ENCODE measurements at places on chromosomes 6 and 20.

GRCh38 chr6:112117554-112117953 is 30.2 kb downstream of the FAM229B start:
- DNase-seq: peak; percentile 48

DNA sequence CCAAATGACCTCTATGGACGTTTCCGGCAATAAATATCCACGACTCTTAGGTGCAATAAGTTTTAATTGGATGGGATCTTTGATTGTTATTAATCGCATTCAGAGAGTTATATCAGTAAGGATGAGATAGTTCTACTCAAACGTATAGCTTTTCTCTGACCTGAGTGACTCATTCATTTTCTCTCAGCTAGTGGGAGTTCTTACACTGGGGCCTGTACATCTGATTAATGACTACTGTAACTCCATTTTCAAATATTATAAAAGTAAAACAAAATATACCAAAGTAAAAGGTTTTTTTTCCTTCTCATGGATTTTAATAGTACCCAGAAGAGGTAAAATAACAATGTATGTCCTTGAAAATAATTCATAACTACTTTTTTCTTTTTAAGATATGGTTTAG is 41.1 kb upstream of the SAMD5 start:
- no peak for DNase-seq

DNA sequence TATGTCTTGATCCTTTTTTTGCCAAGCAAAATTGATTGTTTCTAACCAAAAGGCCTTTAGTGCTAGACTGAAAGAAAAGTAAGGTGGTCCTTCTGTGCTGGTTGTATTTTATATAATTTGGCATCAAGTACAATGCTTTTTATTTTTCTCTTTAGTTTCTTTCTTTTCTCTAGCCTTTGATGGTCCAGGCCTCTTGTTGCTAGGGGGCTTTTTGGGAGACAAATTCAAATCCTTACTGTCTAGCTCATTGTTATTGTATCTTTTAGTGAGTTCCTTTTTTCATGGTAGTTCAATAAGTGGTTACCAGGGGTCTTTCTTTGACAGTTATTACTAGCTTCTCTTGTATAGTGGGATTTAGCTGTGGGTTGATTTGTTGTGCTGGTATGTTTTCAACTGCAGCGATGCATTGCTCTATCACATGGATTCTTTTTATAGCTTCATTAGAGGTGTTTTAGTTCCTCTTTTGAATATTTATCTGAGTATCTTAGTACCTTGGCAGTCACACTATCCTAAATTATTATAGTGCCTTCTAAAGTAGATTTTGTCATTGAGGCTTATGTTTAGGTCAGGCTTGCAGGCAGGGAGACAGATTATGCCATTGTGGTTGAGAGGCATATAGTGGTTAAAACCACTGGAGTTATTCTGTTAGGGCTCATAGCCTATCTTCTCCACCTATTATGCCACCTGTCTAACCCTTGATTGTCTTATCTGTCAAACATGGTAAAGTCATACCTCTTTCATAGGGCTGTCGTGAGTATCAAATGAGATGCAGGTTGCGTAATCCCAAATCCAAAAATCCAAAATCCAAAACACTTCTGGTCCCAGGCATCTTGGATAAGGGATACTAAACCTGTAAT is 49.5 kb downstream of the KCNS1 start:
- peak; percentile 43 for DNase-seq

- peak; percentile 61 for DNase-seq
These were observed 436.2 kb upstream of the SOX4 start for GRCh38 chr6:21157186-21157929.

DNA sequence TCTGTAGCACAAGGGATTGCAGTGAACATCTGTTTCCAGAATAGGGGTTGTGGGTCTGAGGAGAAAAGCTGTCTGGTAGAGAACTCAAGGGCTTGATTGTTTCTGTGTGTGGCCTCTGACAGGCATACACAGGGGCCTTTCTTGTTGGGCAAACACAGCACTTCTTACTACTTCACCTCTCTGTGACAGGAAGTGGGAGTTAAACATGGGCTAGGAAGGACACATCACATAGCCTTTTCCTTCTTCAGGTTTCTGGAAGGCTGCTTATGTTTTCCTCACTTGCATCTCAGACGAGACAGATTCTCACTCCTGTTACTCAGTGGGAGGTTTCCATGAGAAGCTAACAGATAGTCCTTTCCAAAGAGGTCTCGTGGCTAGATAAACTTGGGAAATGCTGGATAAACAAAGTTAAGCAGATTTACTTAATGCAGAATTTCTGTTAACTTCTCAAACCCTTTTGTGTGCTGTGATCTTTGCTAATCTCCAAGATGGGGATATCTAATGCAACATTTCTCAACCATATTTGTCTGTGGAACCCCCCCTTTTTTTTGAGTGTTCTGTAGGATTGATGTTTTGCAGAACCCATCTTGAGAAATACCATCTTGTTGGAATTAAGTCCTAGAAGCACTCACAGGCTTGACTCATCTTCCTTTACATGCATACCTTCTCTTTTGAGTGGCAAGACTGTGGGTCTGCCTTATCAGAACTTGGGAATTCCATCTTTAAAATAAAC is 41.9 kb upstream of the RNF8 start:
- no peak for DNase-seq

- DNase-seq: no peak
These were observed 2.1 kb downstream of the FKBP1A start for GRCh38 chr20:1390581-1391403.

GRCh38 chr20:37356387-37356786 is 10.4 kb downstream of the SRC start:
- no peak for DNase-seq

DNA sequence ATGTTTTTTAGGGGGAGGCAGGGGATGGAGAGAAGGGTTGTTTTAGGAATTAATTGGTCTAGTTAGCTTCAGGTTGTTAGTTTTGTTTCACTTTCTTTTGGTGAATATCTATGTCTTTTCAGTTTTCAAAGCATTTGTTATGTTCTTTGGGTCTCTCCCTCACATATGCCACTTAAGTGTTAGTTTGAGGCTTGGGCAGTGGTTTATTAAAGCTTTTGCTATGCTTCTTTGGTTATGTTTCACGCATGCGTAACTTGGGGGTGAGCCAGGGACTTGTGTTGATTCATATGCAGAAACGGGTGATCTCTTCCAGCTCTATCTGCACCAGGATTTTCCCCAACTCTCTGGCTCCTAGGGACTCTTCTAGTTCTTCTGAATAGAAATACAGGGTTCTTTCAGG is 11.4 kb upstream of the MMS22L start:
- no peak for DNase-seq

GRCh38 chr6:13259393-13259792 is 68.9 kb downstream of the TBC1D7 start:
- no peak for DNase-seq

DNA sequence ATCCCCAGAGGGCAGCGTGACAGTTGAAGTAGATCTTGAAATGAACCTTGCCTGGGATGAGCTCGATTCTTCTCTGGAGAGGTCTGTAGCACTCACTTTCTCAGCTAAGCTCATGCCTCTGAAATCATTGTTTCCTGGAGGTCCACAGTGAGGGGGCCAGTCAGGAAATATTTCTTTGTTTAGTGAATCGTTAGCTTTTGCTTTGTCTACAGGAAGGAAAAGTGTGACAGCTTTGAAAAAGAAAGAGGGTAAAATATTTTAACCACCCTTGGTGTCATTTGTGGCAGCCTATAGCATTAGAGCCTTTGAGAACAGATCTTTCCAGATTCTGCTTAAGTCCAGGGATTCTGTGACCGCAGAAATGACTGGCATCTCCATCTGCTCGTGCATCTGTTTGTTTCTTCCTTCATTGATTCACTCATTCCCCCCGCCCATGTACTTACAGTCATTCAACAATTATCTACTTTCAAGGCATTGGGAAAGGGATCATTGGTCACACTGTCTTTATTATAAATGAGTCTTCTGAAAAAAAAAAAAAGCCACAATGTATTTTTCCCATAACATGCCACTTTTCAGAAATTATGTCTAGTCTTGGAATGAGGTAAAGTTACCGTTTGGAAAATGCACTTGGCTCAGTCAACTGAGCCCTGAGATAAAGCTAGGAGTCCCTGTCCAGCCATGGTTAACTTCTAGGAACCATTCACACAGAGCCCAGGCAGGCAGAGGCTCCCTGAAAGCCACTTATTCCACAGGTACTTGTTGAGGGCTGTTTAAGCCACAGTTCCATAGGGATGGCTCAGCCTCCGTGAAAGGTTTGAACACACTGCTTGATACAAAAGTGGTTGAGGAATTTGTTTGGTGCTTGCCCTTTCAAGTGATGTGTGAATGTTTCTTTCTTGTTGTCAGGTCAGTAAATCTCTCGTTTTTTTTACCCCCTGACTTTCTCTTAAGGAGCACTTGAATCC is 86.0 kb downstream of the TIAM2 start:
- DNase-seq: no peak

DNA sequence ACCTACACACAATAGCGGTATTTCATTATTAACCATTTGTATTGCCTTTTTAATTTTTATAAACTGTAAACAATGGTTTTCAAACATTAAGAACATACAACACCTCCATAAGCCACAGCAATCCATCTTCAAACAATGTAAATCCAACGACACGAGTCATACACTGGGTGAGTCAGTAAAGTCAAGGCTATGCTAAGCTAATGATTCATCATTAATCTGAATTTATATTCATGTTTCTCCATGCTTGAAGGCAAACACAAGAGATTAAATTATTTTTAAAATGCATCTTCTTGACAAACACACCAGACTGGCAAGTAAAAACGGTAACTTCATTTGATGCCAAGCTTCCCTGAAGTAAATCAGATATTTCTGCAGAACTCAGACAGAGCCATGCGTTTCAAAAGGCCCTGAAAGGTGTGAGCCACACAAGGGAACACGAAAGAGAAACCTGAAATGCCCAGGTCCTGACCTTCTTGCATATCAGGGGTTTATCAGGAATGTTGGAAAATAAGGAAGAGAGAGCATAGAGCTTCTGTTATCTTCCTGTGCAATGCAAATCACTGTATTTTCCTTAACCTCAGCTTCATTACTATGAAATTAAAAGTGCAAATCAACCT is 162.5 kb downstream of the ALDH8A1 start:
- no peak for DNase-seq

- no peak for DNase-seq
These were observed 404.1 kb downstream of the CDH4 start for GRCh38 chr20:61656198-61656597.

GRCh38 chr6:122484760-122485159 is 13.2 kb upstream of the SERINC1 start:
- no peak for DNase-seq

DNA sequence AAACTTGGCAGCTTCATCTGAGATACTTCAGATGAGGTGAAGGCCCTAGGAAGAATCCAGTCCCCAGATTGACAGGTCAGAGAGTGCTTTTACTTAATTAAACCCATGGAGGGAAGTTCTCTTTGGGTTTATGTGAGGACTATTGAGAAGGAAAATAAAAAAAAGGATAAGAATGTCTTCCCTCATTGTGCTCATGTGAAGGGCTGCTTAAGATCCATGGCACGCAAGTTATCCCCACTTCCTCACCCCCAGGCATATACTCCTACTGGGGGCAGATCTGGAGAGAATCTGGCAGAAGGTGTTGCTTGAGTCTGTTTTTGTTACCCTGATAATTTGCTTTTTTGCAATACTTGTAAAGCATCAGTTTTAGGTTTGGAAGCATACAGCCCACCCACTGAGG is 322.9 kb upstream of the TFAP2D start:
- DNase-seq: no peak

GRCh38 chr6:15461127-15461944 is 201.5 kb downstream of the DTNBP1 start:
- DNase-seq: no peak

DNA sequence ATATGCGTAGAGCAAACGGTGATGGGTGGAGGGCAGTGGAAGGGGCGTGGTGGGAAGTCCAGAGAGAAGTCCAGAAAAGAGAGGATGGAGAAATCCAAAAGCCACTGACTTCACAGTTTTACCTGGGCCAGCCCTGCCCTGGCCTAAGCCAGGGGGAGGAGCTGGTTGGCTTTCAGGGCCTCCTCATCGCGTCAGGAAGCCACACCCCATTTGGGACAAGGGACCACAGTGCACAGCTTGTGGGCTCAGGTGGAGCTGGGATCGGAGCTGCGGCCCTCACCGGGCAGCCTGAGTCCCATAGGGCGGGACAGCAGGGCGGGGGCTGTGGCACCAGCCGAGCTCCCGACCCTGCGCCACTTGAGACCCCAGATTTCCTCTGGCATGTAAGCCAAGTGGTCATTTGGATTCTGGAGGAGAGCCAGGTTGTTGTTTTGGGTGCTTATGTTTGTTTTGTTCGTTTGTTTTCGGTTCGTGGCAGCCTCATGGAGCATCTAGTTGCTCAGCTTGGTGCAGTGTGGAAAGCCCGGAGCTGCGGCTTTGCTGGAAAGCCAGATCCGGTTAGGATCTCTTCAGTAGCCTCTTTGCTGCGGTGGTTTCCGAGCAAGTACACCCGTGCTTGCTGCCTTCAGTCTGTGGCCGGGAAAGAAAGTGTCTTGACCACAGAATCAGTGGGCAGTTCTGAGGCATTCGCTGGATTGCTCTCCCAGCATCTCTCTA is 42.2 kb downstream of the RIOK1 start:
- no peak for DNase-seq

GRCh38 chr6:22350109-22350508 is 53.3 kb upstream of the PRL start:
- DNase-seq: no peak

- no peak for DNase-seq
These were observed 557.2 kb upstream of the JAG1 start for GRCh38 chr20:11230999-11231398.

- no peak for DNase-seq
These were observed 182.7 kb downstream of the TAF4 start for GRCh38 chr20:61882716-61883615.

DNA sequence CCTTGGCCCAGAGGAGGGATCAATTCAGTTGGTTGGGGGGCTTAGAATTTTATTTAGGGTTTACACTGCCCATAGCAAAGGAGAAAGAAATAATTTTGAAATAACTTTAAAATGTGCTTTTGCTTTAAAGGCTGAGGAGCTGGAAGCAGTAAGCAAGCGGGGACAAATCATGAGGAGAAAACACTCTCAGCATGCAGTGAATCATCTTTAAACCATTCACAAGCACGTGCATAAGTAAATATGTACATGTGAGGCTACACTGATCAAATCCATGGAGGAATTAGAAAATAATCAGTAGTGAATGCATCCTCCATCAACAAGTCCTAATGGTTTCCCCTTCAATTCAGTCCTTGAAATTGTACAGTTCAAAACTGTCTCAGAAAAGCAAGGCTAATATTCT is 181.0 kb downstream of the MTFR2 start:
- no peak for DNase-seq

GRCh38 chr20:33649201-33649681 is 12.9 kb upstream of the C20orf144 start:
- DNase-seq: no peak
